Skin of body (tissue), 3 donors: ENCODE measurements at places on chromosomes 13 and 19.

GRCh38 chr13:79534596-79534995, 53.6 kb downstream of the NDFIP2 start:
- no peak for DNase-seq

- DNase-seq = peak; percentile 77
These were observed 551.6 kb downstream of the MYO16 start for GRCh38 chr13:109180905-109181425.

- no peak for DNase-seq
These were observed 5.0 kb downstream of the MVB12A start for GRCh38 chr19:17424743-17425365.

DNA sequence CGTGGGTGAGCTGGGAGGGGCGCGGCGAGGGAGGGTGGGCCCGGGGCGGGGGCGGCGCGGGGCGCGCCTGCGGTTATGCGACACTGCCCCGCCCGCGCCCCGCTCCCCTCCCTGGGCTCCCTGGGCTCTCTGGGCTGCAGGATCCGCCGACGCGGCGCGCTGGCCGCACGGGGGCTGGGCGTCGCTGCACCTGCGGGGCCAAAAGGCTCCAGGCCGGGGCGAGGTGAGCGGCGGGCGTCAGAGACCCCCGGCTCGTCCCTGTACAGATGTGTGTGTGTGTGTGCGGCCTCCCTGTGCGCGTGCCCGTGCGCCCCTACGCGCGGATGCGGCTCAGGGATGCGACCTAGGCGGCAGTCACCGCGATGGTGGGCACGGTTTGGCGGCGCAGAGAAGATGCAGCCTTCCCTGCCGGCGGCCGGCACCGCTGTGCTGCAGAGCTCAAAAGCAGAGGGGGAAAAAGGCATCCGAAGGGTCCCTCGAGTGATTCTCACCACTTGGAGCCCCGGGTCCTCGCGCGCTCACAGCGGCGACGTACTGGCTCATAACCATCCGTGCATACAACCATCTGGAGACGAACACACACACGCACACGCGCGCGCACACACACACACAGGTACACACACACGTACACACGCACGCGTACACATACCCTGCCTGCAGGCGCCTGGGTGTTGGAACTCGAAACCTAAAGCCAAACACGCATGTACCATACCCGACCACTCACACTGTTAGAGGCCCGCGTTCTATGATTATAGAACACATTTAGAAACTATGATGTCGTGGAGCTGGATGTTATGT, 709 bp downstream of the ATP8A2 start:
- no peak for DNase-seq

DNA sequence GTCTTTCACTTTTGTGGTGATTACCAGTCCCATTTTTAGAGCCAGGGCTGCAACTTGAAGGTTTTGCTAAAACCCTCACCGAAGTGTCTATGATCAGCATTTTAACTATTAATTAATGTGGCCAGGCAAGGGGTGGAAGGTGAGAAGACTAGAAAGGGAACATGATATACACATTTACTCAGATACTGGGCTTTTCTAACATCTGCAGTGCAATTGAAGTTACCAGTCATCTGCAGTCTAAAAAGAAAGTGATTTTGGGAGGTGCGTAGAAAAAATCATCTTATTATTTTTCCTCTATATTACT, 481 bp downstream of the ALOX5AP start:
- DNase-seq = no peak

DNA sequence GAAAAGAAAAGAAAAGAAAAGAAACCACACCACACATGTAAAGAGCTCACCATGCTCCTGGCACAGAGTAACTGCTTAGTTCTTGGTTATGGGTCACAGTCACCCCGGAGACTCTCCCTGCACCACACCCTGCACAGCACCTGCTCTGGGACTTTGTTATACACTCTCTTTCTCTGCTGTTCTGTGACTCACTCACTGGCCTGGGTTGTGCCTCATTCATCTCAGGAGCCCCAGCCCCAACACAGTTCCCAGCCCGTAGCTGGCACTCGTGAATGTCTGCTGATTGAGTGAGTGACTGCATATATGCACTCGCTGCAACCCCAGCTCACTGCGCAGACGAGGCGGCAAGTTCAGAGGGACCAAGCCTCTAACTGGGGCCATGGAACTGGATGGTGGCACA, 22.9 kb upstream of the ZNF507 start:
- no peak for DNase-seq

GRCh38 chr19:6580313-6580712, 10.6 kb downstream of the CD70 start:
- no peak for DNase-seq

GRCh38 chr19:16527971-16528521, 14.2 kb downstream of the CHERP start:
- no peak for DNase-seq

- DNase-seq = no peak
These were observed 218.3 kb upstream of the EDNRB start for GRCh38 chr13:78136966-78137365.

DNA sequence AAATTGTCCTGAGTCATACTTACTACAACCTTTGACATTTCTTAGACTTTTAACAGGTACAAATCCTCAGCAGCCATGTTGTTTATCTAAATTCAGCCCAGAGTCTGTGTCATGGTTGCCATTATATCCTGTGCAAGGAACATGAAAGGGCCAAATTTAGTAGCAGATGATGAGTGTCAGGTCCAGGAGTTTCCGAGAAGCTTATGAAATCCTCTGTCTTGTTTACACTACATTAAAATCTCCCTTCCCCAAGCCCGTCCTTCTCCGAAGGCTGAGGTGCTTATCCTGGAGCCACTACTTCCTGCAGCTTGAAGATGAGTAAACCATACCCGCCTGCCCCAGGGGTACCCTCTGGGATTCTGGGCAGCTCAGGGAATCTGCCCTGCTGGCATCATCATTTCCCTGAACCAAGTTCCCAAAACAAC, 102.6 kb upstream of the SERP2 start:
- no peak for DNase-seq

DNA sequence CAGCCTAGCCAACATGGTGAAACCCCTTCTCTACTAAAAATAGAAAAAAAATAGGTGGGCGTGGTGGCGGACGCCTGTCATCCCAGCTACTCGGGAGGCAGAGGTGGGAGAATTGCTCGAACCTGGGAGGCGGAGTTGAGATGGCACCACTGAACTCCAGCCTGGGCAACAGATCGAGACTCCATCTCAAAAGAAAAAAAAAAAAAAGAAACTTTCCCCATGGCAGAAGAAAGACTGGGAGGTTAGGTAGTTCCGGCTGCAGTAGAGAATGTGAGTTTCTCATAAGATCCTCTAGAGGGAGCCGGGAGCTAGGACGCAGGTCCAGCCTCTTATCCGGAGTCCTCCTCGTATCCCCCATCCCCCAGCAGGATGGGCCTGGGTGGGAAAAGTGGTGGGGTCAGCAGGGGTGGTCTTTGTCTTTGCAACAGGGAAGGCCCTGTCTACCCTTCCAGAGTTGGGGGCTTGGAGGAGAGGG, 13.2 kb upstream of the CREB3L3 start:
- DNase-seq = no peak
